T-cell (primary cell): ENCODE measurements at places on chromosomes 7 and 10. TPM values are rescaled to one million over a fixed set of nuclear protein-coding genes. Genes with fewer than 3 reads are reported as not detected.

Gene NAT16
- total RNA-seq: not detected

DNA sequence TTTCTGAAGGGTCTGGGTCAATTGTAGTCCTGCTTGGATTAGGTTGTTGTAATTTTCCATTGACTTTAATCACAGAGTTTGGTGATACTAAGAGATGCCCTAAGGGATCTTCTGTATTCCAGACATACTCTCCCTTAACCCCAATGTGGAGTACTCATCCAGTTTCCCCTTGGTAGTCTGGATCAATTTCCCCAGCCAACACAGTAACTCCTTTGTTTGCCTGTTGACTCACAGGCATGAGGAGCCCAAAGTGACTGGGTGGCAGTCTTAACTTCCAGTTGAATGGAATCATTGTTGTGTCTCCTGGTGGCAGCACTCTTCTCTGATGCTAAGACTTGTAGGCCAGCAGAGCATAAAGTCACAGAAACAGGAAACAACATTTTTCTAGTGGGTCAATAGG lies 41.5 kb upstream of the PIK3CG start:
- DNase-seq: no peak

- DNase-seq: no peak
Measured at GRCh38 chr7:159033473-159033825, 111.2 kb downstream of the VIPR2 start.

Gene DOCK1
- total RNA-seq: 0.28 TPM

Gene ADAM22
- total RNA-seq: 4.5 TPM

DNA sequence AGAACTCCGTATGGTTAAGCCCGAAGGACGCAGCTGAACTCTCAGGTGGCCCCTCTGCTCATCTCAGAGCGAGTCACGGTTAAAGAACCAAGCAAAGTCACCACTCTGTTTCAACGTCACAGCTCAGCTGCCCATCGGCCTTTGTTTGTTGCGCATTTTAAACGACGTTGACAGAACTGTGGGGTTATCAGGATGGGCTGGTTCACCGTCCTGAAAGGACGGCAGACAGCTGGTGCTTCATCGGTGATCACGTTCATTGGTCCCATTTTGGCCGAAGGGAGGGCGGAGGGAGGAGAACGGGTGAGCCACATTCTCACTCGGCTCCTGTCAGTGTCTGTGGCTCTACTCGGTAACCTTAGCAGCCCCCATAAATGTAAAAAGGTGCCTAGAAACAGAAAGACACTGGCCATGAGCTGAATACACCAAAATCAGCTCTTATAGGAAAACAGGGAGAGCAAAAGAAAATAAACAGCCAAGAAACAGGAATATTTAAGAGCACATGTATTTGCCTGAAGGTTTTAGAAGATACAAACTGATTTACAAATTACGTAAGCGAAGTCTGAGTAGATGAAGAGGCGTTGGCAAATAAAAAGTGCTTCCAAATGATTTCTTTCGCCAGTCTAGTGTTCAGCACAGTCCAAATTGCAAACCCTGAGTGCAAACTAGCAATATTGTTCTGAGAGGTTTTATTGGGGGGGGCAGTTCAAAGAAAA lies 8.4 kb downstream of the PRKAG2 start:
- no peak for DNase-seq
